Activated T-cell treated with anti-CD3 and anti-CD28 coated beads, Interleukin-2, amount 50 U/mL, for 72 hours (primary cell): ENCODE measurements at places on chromosomes 3 and 15. TPM values are rescaled to one million over a fixed set of nuclear protein-coding genes. Genes with fewer than 3 reads are reported as not detected.

GRCh38 chr3:133547432-133548041 lies 25.9 kb upstream of the CDV3 start:
- no peak for DNase-seq

- no peak for DNase-seq
These were observed 400.7 kb downstream of the ROBO1 start for GRCh38 chr3:79367066-79367465.

DNA sequence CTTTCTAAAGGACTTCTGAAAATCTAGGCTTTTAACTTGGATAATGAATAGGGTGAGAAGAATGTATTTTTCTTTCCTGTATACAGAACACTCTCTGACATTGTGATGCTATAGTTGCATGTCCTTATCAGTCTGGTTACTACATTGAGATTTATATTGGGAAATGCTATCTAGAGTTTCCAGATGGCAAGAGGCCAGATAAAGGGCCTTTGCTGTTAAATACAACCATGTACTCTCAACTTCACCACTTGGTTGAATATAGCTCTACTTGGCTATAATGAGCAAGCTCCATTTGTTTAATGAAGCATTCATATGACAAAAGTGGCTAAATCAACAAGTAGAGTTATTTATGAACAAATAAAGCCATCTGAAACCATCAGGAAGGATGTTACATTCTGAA lies 91.0 kb downstream of the IGSF11 start:
- DNase-seq, result no peak

- DNase-seq, result no peak
These were observed 52.7 kb upstream of the GRIP2 start for GRCh38 chr3:14592836-14593235.

DNA sequence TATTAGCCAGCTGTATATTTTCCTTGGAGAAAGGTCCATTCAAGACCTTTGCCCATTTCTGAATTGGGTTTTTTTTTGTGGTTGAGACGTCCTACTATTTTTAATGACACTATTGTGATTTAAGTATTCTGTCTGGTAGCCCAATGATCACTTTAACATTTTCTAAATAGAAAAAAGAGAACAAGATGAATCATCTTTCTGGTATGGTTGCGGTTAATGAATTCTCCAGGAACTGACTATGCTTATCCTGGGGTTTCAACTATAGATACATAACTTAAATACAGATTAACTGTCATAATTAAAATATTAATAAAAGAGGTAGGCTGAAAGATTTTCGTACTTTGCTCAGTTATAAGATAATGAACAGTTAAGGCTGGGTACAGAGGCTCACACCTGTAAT lies 51.9 kb downstream of the PBRM1 start:
- no peak for DNase-seq

NMD3 gene
- 54.5 TPM for total RNA-seq

IL20RB gene
- total RNA-seq, result 1.7 TPM
